ENCODE measurements at places on chromosomes 5 and 9. TPM values are rescaled to one million over a fixed set of nuclear protein-coding genes. Genes with fewer than 3 reads are reported as not detected.

Gene OR1Q1
- 0.40 TPM for total RNA-seq

Gene CXXC5
- total RNA-seq: 4.1 TPM

Gene WDR38
- total RNA-seq: not detected

Gene SAXO1
- not detected for total RNA-seq

Gene IRX2
- not detected for total RNA-seq

Gene SMIM33
- 0.26 TPM for total RNA-seq

Gene TOR4A
- total RNA-seq: 13.3 TPM

Gene NDFIP1
- 31.7 TPM for total RNA-seq

Gene THBS4
- 3.4 TPM for total RNA-seq

Gene PAEP
- not detected for total RNA-seq

Gene FAT2
- not detected for total RNA-seq

Gene IRX1
- not detected for total RNA-seq

Gene RXFP3
- total RNA-seq: not detected

Gene DNM1
- 0.79 TPM for total RNA-seq

Gene ARAP3
- total RNA-seq: 9.9 TPM

Gene ECSCR
- total RNA-seq: 0.29 TPM

Gene LCN9
- not detected for total RNA-seq

Gene CNTFR
- not detected for total RNA-seq

Gene SPATA31E1
- not detected for total RNA-seq

Gene PCDHB4
- total RNA-seq: not detected

Gene AGXT2
- not detected for total RNA-seq

Gene ACTBL2
- total RNA-seq: not detected

Gene CKS2
- total RNA-seq: 225 TPM

Gene ZNF300
- total RNA-seq: 0.44 TPM

Gene TSC1
- 29.8 TPM for total RNA-seq

Gene HAPLN1
- total RNA-seq: not detected

Gene TRIM36
- not detected for total RNA-seq

Gene CCNJL
- total RNA-seq: not detected

Gene ZFP2
- total RNA-seq: not detected

Gene FOXD4L6
- total RNA-seq: not detected

Gene PCDHA11
- total RNA-seq: not detected

Gene HRH2
- 6.8 TPM for total RNA-seq

Gene DBH
- not detected for total RNA-seq

Gene CDC25C
- total RNA-seq: 14.9 TPM

Gene OR13C8
- total RNA-seq: not detected

Gene NACC2
- 6.3 TPM for total RNA-seq

Gene MYOZ3
- total RNA-seq: not detected

Gene ENTREP1
- not detected for total RNA-seq

Gene NPM1
- 1,230 TPM for total RNA-seq

Gene HMMR
- total RNA-seq: 82.2 TPM

Gene SLC6A18
- total RNA-seq: not detected

Gene EPB41L4B
- 1.0 TPM for total RNA-seq

Gene GRXCR2
- total RNA-seq: not detected

Gene DOCK2
- 271 TPM for total RNA-seq

Gene TNC
- 0.32 TPM for total RNA-seq

Gene ELOVL7
- total RNA-seq: 0.87 TPM

Gene TMEM252
- total RNA-seq: not detected

Gene BSPRY
- total RNA-seq: 6.0 TPM

Gene LRRC19
- not detected for total RNA-seq

Gene PROP1
- not detected for total RNA-seq

Gene DELE1
- total RNA-seq: 68.7 TPM
